ENCODE measurements at places on chromosomes 16 and 17. TPM values are rescaled to one million over a fixed set of nuclear protein-coding genes. Genes with fewer than 3 reads are reported as not detected.

The CHST5 gene
- total RNA-seq, result not detected

The SDR42E2 gene
- total RNA-seq, result 0.09 TPM

The GRB7 gene
- not detected for total RNA-seq

The GNG13 gene
- not detected for total RNA-seq

The DBNDD1 gene
- total RNA-seq, result 9.5 TPM

The MLKL gene
- total RNA-seq, result 32.3 TPM

The KRTAP17-1 gene
- not detected for total RNA-seq

The SPNS3 gene
- total RNA-seq, result 0.09 TPM

The CMTM3 gene
- total RNA-seq, result 22.8 TPM
